AG09309 (cell line): ENCODE measurements at places on chromosomes 1 and 21.

DNA sequence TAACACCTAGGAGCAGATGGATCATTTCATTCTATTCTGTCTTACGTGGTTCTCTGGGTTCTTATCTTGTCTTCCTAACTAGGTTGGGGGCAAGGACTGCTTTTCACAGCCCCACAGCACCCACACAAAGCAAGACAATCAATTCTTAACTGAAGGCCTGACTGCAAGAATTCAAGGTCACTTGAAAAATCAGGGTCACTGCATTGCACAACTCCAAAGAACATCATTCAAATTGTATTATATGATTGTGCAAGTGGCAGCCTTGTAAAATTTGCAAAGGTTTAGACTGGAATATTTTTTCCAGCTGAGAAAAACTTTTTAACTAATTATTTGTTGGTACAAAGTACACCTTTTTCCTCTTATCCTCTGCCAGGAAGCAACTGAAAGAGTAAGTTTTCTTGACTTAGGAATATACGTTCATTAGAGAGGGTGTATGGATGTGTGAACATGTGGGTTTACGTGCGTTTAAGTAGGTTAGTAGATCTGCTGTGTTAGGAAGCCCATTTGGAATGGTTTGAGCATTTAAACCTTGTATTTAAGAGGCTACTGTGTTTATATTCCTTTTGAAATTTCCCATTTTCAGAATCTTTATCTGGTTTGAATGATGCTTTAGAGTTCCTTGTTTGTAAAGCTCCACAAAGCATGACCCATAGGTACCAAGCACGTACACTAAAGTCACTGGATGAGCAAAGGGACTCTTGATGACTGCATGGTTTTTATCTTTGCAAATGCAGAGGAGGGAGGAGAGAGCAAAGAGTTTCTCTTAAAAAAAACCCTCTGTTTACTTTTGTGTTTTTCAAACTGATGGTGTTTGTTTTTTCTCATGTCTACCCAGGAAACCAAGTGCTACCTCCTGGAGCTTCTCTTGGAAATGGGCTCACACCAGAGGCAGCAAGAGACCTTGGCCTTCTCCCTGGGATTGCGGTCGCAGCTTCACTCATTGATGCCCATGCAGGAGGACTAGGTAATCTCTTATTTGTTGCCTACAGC lies 214.9 kb downstream of the FGGY start:
- DNase-seq, result no peak

GRCh38 chr1:210688512-210689234 lies 360.0 kb downstream of the HHAT start:
- peak; percentile 13 for DNase-seq

DNA sequence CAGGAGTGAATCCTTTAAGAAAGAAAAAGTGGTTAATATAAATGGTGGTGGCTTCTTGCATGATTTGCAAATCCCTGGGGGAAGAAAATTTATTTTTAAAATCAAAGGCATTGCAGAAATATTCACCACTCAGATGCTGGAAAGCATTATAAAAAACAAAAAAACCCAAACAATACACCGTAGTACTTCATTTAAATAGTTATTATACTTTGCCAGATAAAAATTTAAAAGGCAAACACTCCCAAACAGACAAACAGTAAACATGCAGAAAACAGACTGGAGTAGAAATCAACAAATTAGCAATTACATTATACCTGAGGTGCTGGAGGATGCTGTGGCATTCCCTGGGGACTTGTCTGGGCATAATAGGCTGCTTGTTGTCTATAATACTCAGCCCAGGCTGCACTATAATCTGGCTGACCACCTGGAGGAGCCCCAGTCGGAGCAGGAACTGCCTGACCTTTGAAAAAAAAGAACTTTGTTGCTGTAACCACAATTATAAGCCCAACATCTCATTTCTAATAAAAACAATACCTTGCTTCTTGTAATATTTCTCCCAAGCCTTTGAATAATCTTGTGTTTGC lies 29.9 kb downstream of the FUBP1 start:
- DNase-seq, result no peak

- no peak for DNase-seq
Observed at GRCh38 chr1:183812686-183813569, 8.0 kb downstream of the RGL1 start.

GRCh38 chr1:4675454-4676186 lies 21.2 kb downstream of the AJAP1 start:
- DNase-seq, result no peak

- DNase-seq, result no peak
Observed at GRCh38 chr1:108072776-108073175, 107.8 kb upstream of the VAV3 start.

- peak; percentile 59 for DNase-seq
Observed at GRCh38 chr1:53108646-53109580, 33.5 kb downstream of the SLC1A7 start.

DNA sequence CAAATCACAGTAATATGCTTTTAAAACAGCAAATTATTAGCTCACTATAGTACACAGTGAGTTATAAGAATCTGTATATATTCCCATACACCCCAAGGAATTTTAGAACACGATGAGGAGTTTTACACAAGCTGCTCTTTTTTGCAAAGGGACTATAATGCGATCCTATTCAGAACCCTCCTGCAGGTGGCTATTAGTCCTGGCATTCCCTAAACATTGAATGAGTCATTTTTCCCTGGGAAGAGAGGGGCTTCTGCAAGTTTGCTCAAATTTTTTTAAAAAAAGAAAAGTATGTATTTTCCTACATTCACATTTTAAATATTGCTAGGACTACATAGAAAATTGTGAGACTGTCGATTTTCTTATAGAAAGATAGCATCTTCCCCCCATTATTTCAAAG lies 106.3 kb downstream of the COL11A1 start:
- no peak for DNase-seq

DNA sequence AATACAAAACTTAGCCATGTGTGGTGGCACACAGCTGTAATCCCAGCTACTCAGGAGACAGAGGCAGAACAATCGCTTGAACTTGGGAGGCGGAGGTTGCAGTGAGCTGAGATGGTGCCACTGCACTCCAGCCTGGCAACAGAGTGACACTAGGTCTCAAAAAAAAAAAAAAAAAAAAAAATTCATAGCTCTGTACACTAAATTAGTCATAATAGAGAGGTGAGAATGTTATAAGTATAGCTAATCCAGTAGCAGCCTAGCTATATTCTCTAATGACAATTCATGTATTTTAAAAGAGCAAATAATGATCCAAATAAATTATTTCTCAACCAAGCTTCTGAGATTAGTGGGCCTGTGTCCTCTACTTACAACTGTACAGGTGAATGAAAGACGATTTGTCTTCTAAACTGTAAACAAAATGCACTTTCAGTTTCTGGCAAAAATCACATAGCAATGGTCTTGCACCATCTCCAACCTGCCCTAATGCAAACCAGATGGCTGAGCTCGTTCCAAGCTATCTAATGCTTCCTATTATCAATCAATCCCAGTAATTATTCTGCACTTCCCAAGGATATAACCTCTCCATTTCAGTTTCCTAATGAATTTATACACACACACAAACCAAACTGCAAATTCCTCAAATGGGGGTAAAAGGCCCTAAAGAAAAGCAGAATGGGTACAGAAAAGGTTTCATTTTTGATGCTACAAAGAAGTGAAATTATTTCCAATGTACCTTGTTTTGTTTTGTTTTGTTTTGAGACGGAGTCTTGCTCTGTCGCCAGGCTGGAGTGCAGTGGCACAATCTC lies 56.5 kb downstream of the GATAD2B start:
- peak; percentile 41 for DNase-seq

GRCh38 chr1:27535386-27535785 lies 45.4 kb upstream of the WASF2 start:
- no peak for DNase-seq

GRCh38 chr1:48671578-48671977 lies 105.1 kb downstream of the BEND5 start:
- DNase-seq, result no peak

- DNase-seq, result no peak
Observed at GRCh38 chr1:225484657-225485214, 56.9 kb upstream of the LBR start.

- no peak for DNase-seq
Observed at GRCh38 chr1:243727503-243728203, 122.4 kb downstream of the AKT3 start.

DNA sequence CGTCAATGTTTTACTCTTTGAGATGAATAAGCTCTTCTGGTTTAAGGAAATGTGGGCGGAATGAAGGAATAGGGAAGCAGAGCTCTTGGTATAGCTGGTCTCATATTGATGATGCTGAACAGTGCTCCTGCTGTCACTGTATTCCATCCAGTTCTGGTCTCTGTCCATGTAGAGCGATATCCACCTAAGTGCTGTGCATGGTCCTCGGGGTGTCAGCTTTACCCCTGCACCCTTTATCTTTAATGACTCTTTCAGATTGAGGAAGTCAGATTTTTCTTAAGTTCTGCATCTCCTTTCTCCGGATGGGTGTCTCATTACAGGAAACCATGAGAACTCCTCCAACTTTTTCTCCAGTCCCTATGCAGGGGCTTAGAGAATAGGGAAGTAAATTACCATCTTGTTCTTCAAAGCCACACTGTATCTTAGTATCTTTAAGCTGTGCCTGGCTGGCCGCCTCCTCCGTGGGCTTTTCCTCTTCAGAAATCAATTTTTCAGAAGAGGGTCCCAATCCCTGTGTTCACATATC lies 52.9 kb downstream of the PDE4B start:
- DNase-seq, result no peak

- DNase-seq, result no peak
Observed at GRCh38 chr1:61053712-61054600, 28.4 kb upstream of the NFIA start.

GRCh38 chr1:154578058-154578418 lies 10.5 kb downstream of the CHRNB2 start:
- no peak for DNase-seq

DNA sequence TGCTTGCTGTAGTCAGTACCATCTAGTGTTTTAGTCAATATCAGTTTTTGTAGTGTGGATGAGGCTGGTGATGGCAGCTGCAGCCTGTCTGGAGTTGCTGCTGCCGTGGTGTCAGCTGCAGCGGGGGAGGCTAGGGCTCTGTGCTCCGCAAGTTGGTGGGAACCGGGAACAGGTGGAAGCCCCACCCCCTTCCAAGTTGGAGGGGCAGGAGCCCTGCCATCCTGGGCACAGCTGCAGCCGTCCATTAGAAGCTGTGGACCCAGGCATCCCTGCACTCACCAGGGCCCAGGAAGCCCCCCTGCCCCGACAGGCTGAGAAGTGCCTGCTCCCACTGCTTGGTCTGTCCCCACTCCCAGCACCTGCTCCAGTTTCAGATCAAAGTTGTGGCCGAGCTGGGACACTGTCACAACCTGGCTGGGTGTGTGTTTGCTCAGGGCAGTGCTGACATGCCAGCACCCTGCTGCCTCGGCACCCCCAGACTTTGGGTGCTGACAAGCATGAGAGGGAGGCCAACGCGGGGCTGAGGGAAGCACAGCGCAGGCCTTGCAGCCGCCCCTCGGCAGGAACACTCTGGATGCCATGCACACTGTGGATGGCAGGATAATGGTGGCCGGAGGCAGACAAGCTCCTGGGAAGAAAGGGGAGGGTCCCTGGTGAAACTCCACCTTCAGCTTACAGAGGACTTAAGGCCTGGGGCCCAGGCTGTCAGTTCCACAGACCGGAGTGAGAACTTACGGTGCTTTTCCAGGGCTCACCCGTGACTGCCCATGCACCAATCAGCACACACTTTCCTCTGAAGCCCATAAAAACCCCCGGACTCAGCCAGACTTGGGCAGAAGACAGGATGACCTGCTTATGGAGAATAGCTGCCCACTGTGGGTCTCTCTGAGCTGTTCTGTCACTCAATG lies 86.9 kb downstream of the ADARB1 start:
- DNase-seq, result no peak
